ENCODE measurements at places on chromosomes 6 and 20. TPM values are rescaled to one million over a fixed set of nuclear protein-coding genes. Genes with fewer than 3 reads are reported as not detected.

DNA sequence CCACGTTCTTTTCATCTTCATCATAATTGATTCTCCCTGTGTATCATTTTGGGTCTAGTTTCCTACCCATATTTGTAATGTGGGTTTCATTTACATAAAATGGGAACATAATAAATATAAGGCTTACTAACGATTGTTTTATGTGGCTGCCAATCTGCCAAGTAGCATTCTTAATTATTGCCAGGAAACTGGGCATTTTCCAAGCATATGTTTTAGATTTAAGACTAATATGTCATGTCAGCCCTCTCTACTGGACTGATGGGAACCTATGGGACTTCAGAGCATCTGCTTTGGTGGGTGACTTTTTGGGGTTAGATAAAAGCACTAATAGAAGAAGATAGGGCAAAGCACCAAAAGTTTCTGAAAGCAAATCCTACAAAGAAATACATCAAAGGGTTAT, 157.5 kb downstream of the TBX18 start:
- no peak for DNase-seq

SLA2 gene
- 0.32 TPM for polyA plus RNA-seq

PLEKHG1 gene
- 11.2 TPM for polyA plus RNA-seq

RAET1L gene
- not detected for polyA plus RNA-seq

KHDRBS2 gene
- polyA plus RNA-seq, result 0.18 TPM

DNA sequence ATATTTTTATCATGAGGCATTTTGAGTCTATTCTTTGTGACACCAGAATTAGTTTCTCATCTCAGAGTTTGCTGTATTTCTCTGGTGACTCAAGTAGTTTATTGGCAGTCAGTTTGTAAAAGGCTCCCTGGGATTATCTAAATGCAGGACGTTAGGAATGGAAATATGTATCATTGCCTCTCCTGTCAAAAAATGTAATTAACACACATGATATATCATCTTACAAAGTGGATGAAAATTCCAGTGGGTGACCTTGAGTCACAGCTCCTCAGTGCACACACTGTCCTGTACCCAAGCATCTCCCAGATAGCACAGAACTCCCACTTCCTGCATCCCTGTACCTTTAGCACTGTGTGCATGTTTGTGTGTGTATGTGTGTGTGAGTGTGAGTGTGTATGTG, 258.6 kb downstream of the LAMA2 start:
- DNase-seq, result peak; percentile 44

LKAAEAR1 gene
- polyA plus RNA-seq, result 0.18 TPM

- no peak for DNase-seq
These were observed 317.2 kb upstream of the FKBP1C start for GRCh38 chr6:62894114-62894513.

DNA sequence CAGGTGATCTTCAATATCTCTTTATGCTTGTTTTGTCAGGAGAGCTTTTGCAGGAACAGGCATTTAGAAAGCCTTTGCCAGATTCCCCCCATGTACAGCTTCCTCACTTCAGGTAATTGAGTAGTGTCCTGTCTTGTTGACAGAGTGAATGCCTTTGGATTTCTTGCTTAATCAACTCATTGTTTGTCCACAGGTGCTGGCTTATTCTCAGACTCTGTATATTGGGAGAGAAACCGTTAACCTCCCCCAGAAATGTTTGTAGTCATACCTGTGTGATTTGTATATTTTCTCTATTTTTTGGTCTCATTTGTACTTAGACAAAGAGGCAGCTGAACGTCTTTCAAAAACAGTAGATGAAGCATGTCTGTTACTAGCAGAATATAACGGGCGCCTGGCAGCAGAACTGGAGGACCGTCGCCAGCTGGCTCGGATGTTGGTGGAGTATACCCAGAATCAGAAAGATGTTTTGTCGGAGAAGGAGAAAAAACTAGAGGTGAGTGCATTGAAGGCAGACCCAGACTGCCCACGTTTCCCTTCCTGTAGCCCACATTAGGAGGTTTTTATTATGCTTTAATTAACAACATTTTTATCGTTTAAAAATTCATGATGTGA, 32.3 kb downstream of the RPRD1B start:
- DNase-seq, result no peak

BTBD9 gene
- polyA plus RNA-seq, result 7.7 TPM

PSMB1 gene
- 117 TPM for polyA plus RNA-seq

DNA sequence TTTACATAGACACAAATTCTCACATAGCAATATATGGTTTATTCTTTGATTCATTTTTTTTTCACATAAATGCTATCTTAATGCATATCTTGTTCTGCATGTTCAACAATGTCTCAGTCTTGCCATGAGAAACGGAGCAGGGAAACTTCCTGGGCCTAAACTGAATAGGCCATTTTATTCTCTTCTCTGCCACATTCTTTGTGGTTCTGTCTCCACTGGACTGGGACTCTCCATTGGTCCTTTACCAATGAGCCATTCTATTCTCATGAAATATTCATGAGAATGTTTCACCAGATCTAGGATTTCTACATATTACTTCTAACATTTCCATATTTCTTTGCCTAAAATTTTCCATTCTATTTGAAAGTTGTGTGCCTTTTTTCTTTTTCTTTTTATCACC, 42.8 kb downstream of the LAMA2 start:
- no peak for DNase-seq

ME1 gene
- 1.6 TPM for polyA plus RNA-seq

DNA sequence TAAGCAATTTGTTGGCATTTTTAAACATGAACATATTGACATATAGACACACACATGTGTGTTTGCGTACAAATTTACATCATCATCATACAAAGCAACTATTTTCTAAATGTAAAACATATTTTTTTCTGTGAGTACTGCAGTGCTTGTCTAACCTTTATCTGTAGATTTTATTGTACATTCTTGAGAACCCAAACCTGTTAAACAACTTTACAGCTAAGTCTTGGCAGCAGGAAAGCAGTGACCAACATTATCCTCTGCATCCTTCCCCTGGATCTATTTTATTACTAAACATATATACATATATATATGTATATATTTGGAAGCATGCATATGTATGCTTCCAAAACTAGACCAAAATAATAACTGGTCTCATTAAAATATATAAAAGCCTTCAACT, 10.4 kb upstream of the PLCB1 start:
- no peak for DNase-seq

DNA sequence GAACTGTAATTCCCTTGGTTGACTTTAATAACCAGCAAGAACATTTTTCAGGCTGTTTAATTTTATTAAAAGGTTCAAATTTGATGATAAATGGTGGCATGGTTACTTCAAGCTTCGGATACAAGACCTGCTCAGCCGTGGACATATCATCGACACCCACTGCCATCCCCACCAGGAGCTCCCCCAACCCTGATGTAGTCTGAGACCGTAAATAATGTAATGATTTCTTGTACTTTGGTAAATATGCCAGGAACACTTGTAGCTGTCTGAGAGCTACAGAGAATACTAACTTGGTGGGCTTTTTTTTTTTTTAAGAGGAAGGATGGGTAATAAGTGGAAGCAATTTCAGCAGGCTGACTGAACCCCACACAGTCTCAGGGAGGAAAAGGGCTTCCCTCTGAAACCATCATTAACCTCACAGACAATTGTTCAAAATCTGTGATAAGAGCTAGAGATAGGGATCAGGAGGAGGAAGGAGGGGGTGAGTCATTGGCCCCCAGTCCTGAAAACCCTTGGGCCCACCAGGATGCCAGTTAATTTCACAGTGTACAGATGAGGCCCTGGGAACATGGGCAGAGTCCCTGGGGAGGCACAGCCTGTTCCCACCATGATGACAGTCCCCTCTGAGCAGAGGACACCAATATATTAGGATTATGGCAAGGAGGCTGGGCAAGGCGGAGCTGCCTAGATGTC, 56.0 kb downstream of the APCDD1L start:
- no peak for DNase-seq

DNA sequence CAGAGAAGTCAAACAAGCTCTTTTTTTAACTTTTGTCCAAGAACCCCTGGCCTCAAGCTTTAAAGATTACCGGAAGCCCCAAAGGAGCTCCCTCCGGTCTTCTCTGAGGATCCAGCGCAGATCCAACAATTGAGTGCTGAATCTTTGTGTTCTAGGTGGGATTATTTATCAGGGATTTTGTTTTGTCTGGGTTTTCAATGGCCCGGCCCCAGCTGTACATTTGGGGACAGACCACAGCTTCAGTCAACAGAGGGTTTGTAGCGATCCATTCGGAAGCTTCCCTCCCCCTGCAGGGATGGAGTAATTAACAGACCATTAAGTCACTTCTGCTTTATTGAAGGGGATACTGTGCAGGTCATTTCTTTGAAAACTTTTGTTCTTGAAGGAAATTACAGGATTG, 7.8 kb downstream of the OLIG3 start:
- DNase-seq, result no peak

RNF39 gene
- 0.75 TPM for polyA plus RNA-seq

GNRH2 gene
- polyA plus RNA-seq, result 0.19 TPM

GRCh38 chr6:7050004-7050403, 57.8 kb upstream of the RREB1 start:
- no peak for DNase-seq

DNA sequence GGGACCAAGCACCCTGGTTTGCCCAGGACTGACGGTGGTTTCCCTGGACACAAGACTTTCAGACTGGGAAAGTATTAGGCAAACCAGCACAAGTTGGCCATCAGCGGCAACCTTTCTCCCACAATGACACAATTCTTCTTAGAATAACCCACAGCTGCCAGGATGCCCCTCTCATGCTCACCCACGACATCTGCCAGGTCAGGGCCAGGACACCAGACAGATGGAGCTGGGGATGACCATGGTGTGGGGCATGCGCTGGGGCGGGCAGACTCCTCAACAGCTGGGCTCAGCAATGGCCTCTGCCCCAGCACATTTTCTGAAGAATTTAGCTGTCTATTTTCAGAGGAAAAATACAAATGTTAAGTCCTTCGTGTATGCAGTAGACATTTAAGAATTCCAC, 226.4 kb downstream of the FNDC1 start:
- DNase-seq, result no peak

PPIL6 gene
- 5.2 TPM for polyA plus RNA-seq

- no peak for DNase-seq
These were observed 214.8 kb upstream of the MOCS1 start for GRCh38 chr6:40148882-40149573.

ZNF334 gene
- 11.2 TPM for polyA plus RNA-seq

DNA sequence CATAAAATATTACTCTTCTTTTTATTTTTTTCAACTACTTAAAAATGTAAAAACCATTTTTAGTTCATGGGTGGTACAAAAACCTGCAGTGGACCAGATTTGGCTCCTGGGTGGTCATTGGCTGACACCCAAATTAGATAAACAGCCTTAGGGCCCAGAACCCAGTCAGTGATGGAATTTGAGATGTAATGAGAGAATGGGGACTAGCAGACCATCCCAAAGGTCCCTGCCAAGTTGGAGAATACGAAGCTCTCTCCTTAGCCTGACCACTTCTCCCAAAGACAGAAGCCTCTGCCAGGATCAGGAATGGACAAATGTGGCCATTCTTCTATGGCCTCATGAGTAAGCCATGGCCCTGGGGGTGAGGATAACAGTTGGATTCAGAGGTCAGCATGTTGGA, 194.7 kb downstream of the NFATC2 start:
- DNase-seq, result no peak

DNA sequence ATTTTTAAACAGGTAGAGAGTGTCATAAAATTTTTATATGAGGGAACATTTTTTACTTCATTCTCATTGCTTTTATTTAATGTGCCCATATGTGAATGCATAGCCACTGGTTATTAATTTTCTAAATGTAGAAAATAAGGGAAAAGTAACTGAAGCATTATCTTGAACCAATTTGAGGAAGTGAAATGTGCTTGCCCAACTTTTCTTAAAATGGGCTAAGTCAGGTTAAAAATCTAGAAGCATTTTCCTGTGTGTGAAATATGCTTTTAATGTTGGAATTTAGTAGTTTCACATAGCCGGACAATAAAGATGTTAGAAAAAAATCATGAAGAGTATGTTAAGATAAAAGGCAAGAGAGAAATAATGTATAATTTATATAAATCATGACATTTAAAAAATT, 3.8 kb downstream of the SEC23B start:
- DNase-seq, result no peak

SMPDL3A gene
- 12.8 TPM for polyA plus RNA-seq

GRCh38 chr6:92184933-92185332, 1234.4 kb downstream of the EPHA7 start:
- DNase-seq, result no peak

ESR1 gene
- polyA plus RNA-seq, result 3.0 TPM

GRCh38 chr20:31712564-31713311, 9.9 kb downstream of the BCL2L1 start:
- no peak for DNase-seq

TRAPPC3L gene
- polyA plus RNA-seq, result 0.09 TPM

DNA sequence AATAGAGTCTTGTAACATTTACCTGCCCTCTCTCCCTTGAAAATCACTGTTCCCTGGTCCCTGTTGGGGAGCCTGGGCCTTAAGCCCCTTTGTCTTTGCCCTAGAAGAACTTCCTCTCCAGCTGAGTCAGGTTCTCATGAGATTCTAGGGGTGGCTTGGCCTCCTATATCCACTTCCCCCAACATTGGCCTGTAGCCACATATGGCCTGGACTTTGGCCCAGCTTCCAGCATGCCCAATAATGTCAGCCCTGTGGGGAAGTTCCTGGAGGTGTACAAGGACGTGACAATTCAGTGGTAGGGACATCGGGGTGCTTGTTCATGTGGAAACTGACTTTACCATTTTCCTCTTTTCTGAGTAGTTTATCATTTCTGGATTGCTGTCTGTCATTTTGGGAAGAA, 17.2 kb upstream of the MAS1L start:
- no peak for DNase-seq

DNA sequence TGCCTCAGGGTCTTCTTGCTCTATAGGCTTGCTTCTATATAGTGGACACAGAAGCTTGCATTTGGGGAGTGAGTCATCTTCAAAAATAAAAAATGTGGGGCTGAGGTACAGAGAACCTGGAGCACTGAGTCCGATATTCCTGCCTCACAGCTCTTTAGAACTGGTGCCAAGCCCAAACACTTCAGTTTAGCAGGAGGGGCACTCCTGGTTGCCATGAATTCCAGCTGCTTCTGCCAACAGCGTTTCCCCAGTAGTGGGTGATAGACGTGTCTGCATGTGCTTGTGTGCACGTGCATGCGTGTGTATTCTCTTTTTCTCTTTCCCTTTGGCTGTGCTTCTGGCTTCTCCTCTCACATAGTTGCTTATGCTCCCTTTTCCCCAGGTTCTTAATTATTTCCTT, 11.9 kb downstream of the DNPH1 start:
- no peak for DNase-seq

- no peak for DNase-seq
These were observed 86.7 kb downstream of the GRM4 start for GRCh38 chr6:34059136-34059731.

- no peak for DNase-seq
These were observed 23.6 kb upstream of the BTBD3 start for GRCh38 chr20:11894062-11894461.

IL17F gene
- not detected for polyA plus RNA-seq

PDE10A gene
- 7.6 TPM for polyA plus RNA-seq

NHSL1 gene
- polyA plus RNA-seq, result 23.6 TPM
